ENCODE measurements at places on chromosomes 5 and 9. TPM values are rescaled to one million over a fixed set of nuclear protein-coding genes. Genes with fewer than 3 reads are reported as not detected.

Gene DRD1
- not detected for total RNA-seq

Gene ALDH1B1
- 16.8 TPM for total RNA-seq

Gene TPPP
- total RNA-seq = not detected

Gene SLCO6A1
- not detected for total RNA-seq

Gene GEMIN5
- total RNA-seq = 14.3 TPM

Gene SLC36A2
- total RNA-seq = not detected

Gene RASEF
- 0.39 TPM for total RNA-seq

Gene PIP5K1B
- total RNA-seq = not detected

Gene CARTPT
- total RNA-seq = not detected

Gene FTMT
- not detected for total RNA-seq

Gene FBLL1
- total RNA-seq = 0.26 TPM

Gene PCDHB2
- under 0.01 TPM for total RNA-seq

Gene EQTN
- not detected for total RNA-seq

Gene MCC
- 38.4 TPM for total RNA-seq

Gene UNC13B
- 8.0 TPM for total RNA-seq

Gene KIF4B
- 0.08 TPM for total RNA-seq

All from epithelial cell of alveolus of lung (primary cell).